ENCODE measurements at places on chromosomes 3 and 15.

DNA sequence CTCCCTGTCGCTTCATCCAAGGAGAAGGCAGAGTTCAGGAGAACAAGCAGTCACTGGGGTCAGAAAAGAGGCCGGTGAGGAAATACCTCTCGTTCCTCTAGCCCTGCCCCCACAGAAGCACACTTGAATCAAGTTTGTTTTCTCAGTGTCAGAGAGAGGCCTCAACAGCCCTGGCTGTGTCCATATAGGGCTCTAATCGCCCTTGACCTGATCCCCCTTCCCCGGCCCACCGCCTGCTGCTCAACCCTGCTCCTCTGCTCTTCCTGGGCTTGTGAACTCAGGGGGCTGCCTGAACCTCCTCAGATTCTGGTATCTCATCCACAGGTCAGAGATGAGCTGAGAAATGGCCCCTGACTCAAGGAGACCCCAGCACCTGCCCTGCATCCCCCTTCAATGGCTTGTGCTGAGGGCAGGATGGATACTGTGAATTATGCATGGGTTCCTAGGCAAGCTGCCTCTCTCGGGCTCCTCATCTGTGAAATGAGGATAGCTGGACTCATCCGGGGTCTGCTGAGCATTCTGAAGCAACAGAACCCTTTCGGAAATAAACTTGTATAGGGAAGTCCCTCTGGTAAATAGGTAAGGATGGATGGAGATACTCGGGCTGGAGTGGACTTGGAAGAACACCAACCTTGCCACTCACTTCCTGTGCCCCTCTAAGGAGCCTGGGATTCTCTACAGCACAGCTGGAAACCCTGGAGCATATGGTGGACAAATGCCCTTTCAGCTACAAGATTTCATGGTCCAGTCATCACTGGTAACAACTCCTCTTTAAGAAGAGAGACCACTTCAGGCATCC lies 147.5 kb downstream of the STT3B start:
- DNase-seq, result peak; percentile 73

DNA sequence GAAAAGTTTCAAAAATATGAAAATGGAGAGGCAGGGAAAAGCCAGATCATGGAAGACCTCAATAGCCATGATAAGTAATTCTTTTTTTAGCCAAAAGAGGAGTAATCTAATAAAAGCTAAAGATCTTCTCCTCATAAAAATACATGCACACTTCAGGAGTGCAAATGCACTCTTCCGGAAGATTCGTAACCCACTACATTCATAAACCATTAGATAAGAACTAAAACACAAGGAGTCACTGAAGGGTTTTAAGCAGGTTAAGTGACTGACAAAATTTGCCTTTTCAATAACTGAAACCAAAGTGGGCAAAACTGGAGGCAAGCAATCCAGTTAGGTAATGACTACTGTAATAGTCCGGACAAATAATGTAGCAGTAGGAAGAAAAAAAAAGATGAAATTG lies 46.0 kb downstream of the UBE3A start:
- DNase-seq, result no peak

DNA sequence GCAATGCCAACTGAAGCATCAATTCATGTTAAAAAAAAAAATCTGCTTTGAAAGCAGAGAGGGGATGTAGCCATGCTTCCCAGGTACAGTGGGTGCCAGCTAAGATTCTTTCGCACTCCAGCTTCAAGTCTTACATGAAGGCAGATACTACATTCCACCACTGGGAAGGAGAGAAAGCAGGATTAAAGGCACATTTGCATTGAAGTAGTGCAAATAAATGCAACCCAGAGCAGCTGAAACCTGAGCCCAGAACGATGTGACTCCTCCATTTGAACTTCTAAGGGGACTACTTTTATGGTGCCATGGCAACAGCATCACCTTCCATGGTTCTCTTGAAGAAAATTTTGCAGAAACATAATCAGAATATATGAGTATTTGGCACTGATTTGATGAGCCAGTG lies 19.1 kb upstream of the GJD2 start:
- DNase-seq, result no peak

GRCh38 chr15:77476995-77477394 lies 56.3 kb downstream of the HMG20A start:
- DNase-seq, result no peak
